ENCODE measurements at places on chromosomes 2 and 18.

DNA sequence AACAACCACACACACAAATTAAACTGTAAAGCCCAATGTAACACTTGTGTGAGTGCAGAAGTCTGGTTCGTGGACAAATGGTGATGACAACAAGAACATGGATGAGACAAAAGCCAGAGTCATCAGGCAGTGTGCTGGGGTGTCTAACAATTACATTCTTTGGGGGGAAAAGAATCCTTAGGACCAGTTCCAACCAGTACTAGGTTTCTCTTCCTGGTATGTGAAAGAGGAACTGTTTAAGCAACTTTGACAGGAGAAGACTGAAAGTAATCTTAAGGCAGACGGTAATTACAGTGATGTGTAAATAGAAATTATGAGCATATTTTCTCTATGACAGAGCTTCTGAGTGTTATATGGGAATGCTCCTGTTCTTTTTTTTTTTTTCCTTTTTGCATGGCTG lies 133.4 kb downstream of the AFF3 start:
- no peak for DNase-seq

DNA sequence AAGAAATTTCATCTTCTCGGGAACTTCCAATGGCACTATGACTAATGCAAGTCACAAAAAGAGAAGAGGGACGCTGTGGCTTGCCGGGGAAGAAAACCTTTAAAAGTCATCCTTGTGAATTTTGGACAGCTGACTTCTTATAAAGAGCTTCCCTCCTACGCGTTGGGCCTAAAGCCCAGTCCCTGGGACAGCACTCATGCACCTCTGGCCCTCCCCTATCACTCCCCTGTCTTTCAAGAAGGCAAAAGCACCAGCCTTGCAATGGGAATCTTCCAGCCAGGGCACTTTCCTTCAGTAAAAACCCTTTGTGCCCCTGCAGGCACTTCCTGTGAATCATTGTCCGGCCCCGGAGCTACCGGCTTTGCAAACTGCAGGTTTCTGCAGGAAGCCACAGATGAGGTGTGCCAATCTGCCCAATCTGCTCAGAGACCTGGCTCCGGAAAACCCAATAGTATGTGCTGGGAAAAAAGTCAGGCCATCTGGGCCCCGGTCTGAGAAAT lies 7.1 kb downstream of the MREG start:
- DNase-seq: no peak

GRCh38 chr2:42095923-42096408 lies 48.1 kb downstream of the PKDCC start:
- DNase-seq: peak; percentile 68

GRCh38 chr18:35683021-35683420 lies 101.5 kb downstream of the GALNT1 start:
- no peak for DNase-seq

DNA sequence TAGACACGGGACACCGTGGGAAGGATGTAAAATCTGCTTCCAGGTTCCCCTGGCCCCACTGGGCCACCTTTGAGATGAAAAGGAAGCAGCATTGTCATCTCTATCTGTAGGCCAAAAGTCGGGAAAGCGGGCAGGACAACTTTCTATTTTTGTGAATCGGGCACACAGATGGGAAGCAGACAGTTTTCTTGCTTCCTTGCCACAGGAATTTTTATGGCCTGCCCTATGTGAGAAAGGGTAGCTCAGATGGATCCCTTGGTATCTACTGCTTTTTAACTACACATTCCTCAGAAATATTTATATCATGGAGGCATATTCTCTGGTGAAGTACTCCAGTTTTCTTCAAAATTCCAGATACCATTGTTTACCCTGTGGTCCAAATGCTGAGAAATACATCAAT lies 735.5 kb downstream of the CBLN2 start:
- no peak for DNase-seq

DNA sequence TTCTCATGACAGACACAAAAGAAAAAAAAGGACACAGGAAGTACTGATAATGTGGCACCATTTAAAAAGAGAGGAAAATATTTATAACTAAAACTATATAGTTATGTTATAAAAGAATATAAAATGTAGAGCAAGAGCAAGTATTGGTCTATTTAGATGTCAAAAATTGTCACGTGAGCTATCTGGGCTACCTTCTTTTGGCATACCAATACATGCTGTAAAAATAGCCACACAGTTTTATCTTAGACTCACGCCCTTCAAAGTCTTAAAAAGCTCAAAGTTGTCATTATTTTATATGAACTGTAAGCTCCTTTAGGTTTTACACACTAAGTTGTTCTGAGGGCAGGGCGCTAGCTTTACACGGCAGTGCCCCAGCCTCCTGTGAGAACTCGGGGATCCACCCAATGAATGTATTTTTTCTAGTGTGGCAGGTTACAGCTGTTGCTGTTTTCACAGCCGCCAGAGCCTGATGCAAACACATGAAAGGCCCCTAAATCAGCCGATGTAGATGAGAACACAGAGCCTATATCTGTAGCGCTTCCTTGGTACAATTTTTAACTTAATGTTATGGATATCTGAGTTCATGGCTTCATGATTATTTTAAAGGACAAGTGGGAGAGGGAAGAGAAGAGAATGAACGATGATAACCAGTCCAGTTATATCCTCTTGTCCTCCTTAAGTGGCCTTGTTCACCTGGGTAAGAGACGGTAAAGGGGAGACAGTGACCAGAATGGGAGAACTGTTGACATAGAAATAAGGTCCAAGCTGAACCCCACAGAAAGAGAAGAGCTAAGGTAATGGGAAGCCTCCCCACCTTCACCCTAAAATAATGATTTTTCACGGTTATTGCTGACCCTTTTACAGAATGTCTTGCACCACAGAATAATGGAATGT lies 130.8 kb downstream of the CACNB4 start:
- no peak for DNase-seq

DNA sequence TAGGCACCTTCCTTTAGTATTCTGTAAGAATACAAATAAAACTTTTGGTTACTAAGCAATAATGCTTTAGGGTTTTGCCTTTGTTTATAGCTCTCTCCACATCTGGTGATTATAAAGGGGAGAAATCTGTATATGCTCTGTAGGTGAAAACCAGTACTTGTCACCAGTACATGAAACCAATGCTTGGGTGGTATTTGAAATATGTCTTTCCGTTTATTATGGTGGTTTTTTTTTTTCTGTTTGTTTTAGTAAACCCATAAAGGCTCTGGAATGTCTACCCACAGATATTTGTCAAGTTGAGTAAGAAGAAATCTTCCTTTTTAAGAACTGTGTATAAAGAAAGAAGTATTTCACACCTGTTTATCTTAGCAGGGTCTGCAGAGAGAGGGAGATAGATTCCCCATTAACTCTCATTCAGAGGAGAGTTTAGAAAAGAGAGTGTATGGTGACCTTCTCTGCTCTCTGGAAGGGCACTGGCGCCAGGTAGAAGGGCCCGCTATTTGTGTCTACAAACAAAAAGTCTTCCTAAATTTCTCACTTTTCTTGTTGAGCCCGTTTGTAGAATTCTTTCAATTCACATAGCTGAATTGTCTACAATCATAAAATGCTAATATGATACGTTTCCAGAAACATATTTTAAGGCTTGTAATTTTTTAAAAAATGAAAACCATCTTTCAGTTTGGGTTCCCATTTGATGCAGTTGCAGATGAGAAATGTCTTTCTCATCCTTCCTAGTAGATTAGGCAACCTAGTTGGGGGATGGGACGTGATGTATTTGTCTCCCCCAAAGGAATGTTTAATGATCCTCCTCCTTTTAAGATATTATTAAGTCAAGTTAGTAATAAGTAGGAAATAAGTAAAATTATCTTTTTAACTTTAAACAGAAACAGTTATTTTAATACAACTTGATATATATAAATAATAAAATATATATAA lies 33.9 kb downstream of the MAP3K20 start:
- no peak for DNase-seq

- DNase-seq: no peak
Observed at GRCh38 chr2:69615969-69616368, 27.6 kb downstream of the AAK1 start.

DNA sequence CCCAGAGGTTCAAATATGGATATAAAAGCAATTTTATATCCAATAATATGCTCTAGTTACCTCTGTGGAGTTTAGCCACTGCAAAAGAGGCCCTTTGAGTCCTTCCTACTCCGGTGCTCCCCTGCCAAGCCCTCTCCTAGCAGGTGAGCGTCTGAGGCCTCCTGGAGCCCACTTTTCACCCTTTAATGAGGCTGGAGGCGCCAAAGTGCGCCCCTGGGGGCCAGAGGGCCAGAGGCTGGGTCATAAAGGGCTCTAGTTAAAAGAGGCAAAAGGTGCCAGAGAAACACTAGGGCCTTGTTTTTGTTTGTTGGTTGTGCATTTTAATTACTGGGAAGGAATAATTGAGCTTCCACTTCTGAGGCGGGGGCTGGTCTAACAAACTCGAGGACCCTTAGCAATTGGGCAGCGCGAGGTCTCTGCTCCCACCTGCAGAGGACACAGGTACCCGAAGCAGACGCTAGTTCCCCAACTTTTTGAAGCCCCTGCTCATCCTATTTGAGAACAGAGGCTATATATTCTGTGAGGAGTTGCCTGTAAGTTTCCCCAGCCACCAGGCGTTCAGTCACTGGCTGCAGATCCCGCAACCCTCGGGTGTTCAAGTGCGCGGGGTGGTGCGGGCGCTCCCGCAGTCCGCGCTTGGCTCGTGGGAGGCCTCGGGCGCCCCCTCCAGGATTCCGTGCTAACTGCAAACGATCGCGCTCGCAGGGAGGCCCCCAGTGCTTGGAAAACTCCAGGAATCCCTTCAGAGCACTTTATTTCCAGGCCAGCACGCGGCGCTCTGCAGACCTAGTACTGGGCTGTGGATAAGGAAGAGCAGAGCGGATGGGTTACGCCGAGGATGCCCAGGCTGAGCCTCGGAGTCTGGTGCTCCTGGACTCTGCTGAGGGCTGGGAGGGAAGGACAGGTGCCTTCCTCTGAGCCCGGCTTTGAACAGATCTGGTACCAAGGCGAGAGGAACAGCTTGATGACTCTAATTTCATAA lies 14.1 kb downstream of the MSGN1 start:
- DNase-seq: no peak

DNA sequence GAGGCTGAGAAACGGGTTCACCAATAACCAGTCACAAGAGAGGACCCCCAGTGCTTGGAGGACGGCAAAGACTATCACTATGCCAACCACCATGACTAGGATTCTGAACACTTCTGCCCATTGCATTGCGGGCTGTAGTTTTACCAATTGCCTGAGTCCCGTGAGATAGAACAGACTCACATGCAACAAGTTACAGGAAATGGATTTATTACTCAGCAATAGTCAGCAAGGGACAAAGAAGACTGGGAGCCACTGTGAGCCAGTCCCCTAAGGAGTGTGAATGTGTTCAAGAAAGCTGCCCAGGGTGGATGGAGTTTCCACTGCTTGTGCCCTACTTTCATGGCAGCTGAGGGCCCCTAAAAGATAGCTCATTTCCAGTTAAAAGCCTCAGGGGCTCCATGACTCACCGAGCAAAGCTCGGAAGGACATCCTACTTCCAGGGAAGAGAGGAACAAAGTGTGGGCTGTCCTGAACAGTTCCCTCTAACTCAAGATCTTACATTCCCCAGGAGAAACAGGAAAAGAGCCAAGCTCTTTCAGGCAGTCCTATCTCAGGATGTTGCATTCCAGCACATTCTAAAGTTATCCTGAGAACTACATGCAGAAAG lies 54.4 kb downstream of the SLC4A3 start:
- DNase-seq: no peak

DNA sequence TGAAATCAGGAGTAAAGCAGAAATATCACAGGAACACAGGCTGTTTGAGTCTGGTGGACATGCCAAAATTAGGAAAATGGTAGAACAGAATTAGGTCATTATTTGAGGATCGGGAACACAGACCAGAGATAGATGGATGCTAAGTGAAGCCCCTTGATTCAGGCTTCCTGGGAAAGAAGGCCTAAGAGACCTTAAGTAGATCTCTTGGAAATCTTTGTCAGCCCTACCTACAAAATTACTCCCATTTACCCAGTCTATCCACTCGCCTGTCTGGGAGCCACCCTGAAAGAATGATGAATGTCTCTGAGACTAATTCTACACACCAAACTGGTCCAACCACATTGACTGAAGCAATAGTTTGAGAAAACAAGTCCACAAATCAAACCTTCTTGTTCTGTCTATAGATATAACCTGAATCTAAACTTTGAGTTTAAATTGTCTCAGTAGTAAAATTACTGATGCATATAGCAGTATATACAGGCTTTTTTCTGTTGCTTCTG lies 36.6 kb upstream of the TANK start:
- DNase-seq: no peak

DNA sequence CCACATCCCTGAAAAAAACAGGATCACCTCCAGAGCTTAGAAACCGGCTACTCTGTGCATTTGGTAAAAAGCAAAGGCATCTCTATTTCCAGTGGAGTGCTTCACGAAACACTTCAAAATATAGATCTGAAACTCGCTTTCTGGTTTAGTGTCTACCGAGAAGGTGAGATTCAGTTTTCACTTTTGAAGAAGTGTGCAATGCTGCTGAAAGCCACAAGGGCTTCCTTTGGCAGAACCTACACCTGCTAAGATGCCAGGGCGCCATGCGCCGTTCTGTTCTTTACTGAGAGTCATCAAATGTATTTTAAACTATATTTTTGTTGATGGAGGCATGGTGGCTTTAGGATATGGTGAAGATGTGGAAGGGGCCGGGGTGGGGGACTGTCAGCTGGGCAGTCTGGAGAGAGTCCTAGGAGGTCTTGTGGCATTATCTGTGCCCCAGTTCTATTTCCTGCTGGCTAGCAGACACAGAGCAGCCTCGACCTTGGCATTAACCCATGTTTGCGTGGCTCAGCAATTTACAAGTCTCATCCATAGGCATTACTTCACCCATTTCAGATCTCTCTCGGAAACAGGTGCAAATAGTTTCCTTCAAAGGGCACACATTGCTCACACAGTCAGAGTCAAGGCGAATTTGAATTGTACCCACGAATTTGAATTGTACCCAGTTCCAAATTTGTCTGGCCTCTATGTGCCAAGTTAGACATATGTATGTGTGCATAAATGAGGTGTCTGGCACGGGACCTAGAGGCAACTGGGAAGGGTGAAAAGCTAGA lies 46.7 kb upstream of the KCNF1 start:
- no peak for DNase-seq

- no peak for DNase-seq
Observed at GRCh38 chr2:119301413-119301812, 65.2 kb downstream of the C2orf76 start.

- DNase-seq: no peak
Observed at GRCh38 chr2:191552066-191552465, 125.9 kb upstream of the NABP1 start.

GRCh38 chr2:56185582-56186046 lies 1.8 kb downstream of the CCDC85A start:
- no peak for DNase-seq

- no peak for DNase-seq
Observed at GRCh38 chr2:54423213-54423612, 32.9 kb upstream of the SPTBN1 start.
